ENCODE measurements at places on chromosomes 3 and 15.

DNA sequence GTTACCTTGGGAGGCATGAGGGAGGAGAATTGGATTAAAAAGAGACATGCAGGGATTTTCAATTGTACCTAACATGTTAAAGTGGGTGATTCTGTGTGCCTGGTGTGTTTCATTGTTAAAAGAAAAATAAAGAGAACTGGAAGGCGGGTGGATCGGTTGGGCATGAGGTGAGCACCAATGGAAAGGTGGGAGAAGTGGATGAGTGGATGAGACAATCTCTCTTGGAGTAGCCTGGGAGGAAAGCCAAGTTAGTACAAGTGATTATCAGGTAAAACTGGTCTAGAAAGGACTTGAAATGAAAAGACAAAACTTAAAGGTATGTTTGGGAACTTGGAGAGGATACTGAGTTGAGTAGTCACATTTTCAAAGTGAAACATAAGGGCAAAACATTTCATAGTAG is 12.1 kb downstream of the VEPH1 start:
- no peak for DNase-seq

- no peak for DNase-seq
Measured at GRCh38 chr3:186663361-186664118, 2.3 kb upstream of the HRG start.

- no peak for DNase-seq
Measured at GRCh38 chr15:28901987-28902745, 16.4 kb downstream of the APBA2 start.

DNA sequence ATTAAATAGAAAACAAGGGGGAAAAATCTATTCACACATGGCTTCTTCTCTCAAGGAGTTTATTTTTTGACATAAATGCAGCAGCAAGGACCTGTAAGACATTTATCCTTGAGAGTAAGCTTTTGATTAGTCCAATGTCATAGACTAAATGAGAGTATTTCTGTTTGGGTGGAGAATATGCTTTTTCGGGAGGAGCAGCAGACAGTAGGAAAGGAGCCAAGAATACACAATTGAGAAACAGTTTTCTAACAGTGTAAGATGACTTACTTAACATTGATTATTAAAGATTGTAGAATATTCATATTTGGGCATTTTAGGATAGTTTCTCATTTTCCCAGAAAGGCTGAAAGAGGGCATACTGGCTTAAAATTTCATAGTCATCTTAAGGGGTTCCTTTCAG is 65.9 kb upstream of the PAQR5 start:
- no peak for DNase-seq

DNA sequence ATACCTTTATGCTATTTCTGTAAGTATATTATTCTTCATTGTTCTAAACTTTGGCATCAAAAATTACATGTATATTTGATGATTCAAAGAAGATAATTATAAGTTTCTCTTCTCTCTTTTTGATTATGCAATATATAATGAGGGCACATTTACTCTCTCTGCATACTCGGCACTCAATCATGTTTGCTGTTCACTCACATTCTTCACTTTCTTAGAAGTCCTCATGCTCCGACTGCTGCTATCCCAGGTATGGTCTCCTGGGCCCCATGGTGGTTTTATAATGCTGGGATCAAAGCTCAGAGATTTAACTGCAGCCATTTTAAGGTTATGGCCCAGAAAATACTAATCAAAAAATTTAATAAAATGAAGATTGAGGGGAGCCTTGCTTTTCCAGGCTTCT is 529.7 kb upstream of the IL12A start:
- no peak for DNase-seq

GRCh38 chr3:72950372-72950771 is 46.2 kb upstream of the PPP4R2 start:
- DNase-seq: no peak

GRCh38 chr15:33083232-33084081 is 111.1 kb downstream of the FMN1 start:
- no peak for DNase-seq

DNA sequence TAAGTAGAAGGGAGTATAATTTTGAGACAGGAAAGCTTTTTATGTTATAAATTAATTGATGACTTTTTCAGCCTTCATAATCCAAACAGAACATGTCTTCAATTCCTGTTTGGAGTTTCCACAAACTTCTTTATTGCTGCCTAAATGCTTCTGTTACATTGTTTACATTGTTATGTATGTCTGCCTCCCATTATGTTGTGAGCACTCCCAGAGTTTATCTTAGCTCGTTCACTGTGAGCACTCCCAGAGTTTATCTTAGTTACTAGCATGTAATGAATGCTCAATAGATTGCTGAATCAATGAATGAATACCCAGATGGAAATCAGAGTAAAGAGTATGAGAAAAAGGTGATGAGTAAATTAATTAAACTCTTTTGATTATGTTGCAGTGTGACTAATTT is 1178.0 kb downstream of the ROBO1 start:
- DNase-seq: no peak

DNA sequence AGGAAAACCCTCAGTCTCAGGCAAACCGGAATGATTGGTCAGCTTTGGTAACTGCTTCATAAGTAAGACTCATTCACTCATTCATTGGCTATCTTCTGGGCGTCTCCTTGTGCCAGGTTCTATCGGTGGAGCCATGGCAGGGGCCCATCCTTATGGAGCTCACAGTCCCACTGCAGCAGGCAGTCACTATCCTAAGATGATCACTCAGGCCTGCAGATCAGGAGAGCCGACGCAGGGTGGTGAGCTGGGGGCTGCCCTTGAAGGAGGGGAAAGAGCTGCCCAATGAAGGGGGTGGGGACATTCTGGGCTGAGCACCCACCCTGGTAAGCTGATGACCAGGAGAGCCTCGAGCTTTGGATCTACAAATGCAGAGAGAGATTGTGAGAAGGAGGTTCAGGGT is 20.5 kb upstream of the FGD5 start:
- DNase-seq: no peak

DNA sequence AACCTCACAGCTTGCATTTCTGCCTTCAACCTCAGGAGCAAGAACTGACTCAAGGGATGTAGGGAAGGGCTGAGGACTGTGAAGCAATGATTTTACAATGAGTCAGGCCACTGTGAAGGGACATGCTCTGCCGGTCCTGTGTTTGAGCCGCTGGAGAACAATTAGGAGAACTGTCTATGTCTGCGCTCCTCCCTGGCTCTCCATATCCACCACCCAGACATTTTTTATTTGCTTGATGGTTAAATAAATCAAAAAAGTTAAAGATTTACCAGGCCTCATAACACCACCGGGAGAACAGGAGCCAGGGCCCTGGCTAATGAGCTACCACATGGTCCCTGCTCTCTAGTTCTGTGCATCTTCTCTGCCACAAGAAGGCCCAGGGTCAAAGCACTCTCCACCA is 29.6 kb downstream of the SEC61A1 start:
- no peak for DNase-seq

DNA sequence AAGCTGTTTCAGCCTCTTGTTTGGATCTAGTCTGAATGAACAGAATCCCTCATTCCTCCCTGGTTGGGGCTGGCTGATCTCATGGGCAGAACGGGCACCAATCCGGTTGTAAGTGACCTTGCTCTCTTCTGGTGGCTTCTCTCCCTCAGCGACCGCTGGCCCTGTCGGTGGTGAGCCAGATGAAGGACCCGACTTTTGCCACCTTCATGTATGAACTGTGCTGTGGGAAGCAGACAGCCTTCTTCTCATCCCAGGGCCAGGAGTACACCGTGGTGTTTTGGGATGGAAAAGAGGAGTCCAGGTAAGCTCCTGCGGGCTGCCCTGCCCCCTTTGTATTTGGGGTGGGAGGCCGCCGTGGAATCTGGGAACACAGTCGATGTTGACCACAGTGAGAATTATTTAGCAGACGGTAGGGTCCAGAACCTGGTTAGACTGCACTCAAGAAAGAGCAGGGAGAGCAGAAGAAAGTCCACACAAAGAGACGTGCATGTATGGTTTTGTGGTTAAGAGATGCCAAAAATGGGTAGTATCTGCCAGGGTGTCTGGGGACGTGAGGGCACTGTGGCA is 138.8 kb downstream of the LRRK1 start:
- no peak for DNase-seq

- DNase-seq: peak; percentile 73
Measured at GRCh38 chr3:141360888-141361598, 7.3 kb upstream of the ZBTB38 start.
